ENCODE measurements at places on chromosomes 11 and 22.

DNA sequence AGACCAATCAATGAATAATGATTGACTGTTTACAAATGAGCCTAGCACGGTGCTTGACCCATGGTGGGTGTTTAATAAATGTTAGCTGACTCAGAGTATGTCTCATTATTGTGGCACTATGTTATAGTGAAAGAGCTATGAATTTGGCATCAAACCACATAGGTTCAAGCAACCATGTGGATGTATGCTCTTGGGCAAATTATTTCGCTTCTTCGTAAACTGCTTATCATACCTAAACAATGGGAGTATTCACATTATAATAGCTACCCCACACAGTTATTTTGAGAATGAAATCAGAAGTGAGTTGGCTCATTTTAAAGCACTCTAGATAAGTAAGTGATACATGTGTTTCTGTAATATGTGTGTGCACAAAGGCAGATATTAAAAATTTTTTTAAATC is 118.7 kb upstream of the HSD17B12 start:
- no peak for DNase-seq

- DNase-seq, result no peak
Observed at GRCh38 chr22:49021926-49022815, 805.5 kb downstream of the BRD1 start.

DNA sequence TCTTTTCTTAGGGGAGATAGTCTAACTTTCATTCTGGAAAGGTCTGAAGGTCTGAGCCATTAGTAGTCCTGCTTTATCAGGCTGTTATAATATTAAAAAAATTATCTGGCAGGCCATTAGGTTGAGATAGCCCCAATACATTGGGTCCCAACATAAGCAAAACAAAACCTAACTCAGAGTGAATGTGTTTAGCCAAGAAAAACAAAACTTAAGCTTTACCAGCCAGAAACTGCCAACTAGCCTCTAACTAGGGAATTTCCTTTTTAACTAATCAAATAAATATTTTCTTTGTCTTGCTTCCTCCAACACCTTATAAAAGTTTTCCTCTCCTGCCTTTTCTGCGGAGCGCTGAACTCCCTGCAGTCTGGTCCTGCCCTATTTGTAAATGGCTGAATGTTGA is 1137.7 kb upstream of the CNTN5 start:
- no peak for DNase-seq

DNA sequence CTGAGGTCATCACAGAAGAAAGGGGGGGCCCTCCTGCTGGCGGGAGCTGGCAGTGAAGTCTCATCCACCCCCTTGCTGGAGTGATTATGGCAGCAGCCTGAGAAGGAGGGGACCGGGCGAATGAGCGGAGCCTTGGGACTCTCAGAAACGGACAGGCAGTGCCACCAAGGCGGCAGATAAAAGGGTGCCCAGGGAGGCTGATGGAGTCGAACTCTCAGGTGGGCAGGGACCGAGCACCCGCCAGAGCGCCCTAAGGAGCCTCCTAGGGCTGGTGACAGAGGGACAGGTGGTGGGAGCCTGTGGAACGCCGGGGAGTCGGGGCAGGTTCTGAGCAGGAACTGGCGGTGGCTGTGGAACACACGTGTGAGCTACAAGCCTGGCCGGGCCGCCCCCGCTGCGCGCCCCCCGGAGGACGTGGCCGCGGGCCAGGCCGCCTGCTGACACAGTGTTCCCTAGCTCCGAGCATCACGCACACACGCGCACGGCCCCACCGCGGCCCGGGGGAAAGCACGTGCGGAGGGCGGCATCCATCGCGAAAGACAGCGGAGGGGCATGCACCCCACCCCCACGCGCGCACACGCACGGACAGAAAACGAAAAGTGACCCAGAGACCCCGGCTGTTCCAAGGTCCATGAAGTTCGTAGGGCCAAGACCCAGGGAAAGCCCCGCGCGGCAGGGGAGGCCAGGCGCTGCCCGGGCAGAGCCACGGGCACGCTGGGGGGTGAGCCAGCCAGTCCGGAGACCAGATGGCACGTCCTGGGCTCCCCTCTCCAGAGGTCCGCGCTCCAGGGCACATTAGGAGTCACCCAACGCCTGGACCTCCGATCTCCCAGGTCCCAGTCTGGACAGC is 1.0 kb downstream of the VWCE start:
- peak; percentile 29 for DNase-seq

GRCh38 chr11:65613091-65613928 is 711 bp downstream of the MAP3K11 start:
- no peak for DNase-seq

All from neural crest cell (in vitro differentiated cells).